ENCODE measurements at places on chromosomes 11 and 22.

- no peak for DNase-seq
These were observed 34.5 kb upstream of the ANO3 start for GRCh38 chr11:26297189-26297975.

- no peak for DNase-seq
These were observed 77.6 kb downstream of the LUZP2 start for GRCh38 chr11:24574461-24574860.

DNA sequence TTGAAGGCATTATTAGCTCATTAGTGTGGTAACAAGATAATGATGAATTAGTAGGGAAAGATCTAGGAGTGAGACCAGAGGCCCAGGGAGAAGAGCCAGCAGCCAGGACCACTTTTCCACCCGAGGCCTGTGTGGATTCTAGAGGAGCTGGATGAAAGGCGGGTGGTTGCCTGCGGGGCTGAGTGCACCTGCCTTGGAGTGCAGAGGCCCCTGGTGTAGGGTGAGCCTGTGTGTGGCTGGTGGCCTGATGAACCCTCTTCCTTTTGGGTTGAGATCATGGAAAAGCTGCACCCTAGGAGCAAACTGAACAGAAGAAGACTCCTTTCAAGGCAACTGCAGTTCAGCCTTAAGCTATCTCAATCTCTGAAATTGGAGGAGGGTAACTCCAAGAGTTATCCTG is 5.9 kb upstream of the TP53AIP1 start:
- no peak for DNase-seq

GRCh38 chr11:66595245-66595904 is 2.4 kb downstream of the CCS start:
- no peak for DNase-seq

DNA sequence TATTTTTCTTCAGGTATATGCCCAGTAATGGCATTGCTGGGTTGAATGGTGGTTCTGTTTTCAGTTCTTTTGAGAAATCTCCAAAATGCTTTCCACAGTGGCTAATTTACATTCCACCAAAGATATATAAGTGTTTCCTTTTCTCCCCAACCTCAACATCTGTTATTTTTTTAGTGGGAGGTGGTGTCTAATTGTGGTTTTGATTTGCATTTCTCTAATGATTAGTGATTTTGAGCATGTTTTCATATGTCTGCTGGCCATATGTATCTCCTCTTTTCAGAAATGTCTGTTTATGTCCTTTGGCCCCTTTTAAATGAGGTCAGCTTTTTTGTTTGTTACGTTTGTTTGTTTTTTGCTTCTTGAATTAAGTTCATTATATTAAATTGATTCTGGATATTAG is 760.2 kb downstream of the KCNA4 start:
- no peak for DNase-seq

- no peak for DNase-seq
These were observed at the start of gene INSC for GRCh38 chr11:15114501-15115475. Gene INSC (plus strand): TSS chr11:15114923. CDS start chr11:15149175, 34,252 bp downstream.

DNA sequence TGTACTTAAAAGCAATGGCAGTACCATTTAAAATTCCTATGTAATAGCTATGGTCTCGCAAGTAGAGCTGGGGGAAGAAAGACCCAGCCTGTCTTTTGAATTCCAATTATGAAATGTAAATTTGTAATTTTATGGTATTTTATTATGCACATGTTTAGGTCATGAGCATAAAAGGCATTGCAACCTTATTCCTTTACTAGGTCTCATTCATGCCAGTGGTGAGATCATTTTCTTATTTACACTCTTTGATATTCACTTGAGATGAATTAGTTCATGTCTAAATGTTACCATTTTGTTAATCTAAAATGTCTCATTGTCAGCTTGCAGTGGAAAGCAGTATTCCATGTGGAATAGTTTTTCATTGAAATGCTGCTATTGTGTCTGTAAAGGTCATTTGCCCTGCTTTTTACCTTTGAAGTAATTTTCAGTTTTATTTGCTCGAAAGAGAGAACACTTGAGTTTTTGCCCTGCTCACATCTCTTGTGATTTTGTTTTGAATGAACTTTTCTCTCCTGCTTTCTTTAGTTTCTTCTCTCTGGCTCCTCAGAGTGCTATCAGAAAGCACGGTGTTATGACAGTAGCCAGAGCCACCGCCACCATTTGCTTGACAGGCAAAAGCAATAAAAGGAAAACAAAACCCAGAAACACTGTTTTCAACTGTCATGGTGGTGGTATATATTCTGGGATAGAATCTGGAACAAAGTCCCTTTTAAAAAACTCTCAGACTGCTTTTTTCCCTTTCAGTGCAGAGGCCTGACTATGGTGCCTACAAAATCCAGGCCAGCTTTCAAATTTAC is 37.2 kb upstream of the RAG2 start:
- DNase-seq: no peak

DNA sequence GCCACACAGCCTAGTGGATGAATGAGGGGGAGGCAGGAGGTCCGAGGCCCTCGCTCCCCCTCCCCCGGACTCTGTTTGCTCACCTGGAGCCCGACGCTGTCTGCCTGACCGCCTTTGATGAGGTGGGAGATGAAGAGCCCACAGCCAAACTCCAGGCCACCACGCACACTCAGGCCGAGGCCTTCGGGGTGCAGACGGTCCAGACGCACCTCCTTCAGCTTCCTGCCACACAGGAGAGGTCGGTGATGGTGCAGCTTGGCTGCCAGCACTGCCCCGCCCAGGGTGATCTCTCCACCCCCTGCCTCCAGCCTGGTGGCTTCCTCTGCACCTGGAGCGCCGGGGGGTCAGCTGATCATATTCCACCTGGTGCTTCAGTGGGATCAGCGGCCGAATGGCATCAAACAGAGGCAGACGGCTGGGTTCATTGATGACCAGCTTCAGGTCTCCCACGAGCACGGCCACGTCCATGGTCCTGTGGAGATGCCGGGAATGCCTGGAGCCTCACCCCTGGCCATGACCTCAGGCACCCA is 13.1 kb downstream of the USH1C start:
- no peak for DNase-seq

GRCh38 chr11:111982019-111982464 is 43.2 kb upstream of the DLAT start:
- DNase-seq: no peak

- no peak for DNase-seq
These were observed 81.2 kb downstream of the KIF18A start for GRCh38 chr11:28026634-28027290.

DNA sequence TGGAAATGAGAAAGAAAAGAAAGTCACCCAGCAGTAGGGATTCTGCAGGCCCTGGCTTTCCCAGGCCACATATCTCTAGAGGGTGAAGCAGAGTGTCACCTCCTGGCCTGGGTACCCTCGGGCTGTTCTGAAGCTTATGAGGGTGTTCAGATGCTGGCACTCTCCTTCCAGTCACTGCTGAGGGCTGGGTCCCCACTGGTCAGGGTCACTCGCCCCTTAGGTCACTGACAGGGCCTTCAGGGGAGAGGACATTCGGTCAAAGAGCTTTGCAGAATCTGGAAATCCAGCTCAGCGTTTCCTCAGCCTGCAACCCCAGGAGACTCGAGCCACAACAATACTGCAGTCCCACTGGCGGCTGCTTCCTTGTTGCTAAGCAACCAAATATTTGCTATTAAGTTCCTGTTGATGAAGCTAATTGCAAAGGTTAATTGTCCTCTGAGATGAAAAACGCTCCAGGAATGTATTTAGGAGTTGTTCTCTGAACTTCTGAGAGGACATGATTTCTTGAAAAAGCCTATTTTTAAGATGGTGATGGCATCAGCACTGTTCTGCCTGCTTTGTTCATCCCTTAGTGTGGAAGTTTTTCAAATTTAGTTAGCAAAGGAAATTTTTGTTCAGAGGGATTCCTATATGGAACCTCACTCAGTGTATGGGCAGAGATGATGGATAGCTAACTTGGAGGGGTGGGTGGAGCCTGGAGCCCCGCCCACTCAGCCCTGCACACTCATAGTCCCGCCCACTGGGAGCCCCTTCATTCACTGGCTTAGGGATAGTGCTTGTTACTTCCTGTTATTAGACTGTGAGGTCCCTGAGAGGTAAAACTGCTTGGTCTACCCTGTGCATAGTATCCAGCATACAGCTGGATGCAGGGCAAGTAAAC is 109.2 kb downstream of the CSNK2A3 start:
- no peak for DNase-seq

GRCh38 chr11:65553301-65554001 is 4.7 kb downstream of the LTBP3 start:
- DNase-seq: peak; percentile 61
